NCI-H2081 (cell line): ENCODE measurements at places on chromosomes 3 and 15.

- no peak for DNase-seq
Observed at GRCh38 chr3:44363591-44363990, 25.0 kb downstream of the TCAIM start.

GRCh38 chr3:35519936-35520335 lies 119.4 kb upstream of the ARPP21 start:
- DNase-seq = no peak

- no peak for DNase-seq
Observed at GRCh38 chr3:8760091-8760490, 9.3 kb downstream of the OXTR start.

DNA sequence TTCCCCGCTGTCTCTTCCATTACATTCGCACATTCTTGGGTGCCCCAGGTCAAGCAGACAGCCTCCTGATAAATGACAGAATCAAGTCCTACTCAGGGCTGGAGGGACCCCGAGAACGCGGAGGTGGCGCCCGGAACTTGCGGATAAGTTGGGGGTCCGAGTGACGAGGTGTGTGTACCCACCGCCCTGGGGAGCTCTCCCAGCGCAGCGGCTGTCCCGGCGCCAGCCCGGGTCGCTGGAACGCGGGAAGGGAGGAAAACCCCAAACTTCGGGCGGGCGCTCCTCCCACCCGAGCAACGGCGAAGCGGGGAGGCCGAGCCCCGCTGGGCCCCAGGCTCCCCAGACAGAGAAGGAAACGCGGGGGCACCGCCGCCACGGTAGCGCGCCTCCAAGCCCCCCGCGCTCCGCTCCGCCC lies 550 bp downstream of the CLN6 start:
- DNase-seq = no peak

DNA sequence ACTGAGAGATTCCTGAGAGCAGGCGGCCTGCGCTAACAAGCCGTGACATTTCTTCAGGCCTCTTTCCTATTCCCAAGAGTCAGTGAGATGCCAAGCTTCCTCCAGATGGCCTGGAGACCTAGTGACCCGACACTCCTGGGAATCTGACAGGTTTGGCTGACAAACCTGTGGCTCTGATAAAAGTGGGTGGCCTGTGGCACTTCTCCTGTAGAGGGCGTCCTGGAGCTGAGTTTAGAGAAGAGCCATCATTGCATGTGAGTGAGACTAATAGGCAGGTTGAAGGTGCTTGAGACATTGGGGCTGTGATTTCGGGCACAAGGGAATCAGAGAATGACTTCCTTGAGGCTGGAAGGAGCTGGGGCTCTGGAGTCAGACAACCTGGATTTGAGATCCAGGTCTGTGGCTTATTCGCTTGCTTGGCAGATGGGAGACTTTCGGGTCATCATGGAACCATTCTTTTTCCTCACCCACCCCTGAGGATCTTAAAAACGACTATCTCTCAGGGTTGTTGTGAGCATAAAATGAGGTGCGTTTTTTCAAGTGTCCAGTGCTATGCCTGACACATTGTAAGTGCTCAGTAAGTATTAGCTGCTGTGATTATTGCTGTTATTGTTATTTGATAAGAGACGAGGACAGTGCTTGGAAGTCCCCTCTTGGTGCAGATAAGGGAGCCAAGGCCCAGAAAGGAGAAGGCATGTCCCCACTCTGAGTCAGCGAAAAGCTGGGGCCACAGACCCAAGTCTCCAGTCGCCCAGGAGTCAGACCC lies 77.2 kb downstream of the SCN10A start:
- DNase-seq = peak; percentile 1

GRCh38 chr15:94411846-94412245 lies 180.5 kb downstream of the MCTP2 start:
- DNase-seq = no peak

- peak; percentile 50 for DNase-seq
Observed at GRCh38 chr15:58951388-58952007, 18.0 kb upstream of the SLTM start.

- no peak for DNase-seq
Observed at GRCh38 chr3:180117381-180118163, 80.8 kb upstream of the PEX5L start.

GRCh38 chr3:4493941-4494894 lies 1.1 kb downstream of the ITPR1 start:
- DNase-seq = no peak

DNA sequence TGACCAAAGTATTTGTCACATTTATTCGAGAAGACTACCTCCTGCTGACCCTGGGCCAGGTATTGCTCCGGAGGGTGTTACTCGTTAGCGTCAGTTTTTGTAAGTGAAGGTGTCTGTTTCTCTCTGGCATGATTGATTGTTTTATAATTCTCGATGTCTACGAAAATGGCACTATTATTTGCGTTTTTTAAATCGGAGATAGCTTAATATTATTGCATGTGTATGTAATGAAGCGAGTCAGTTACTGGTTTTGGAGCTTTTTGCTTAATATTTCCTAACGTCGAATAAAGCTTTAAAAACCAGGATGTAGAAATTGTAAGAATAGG lies 439 bp downstream of the DZIP3 start:
- no peak for DNase-seq

GRCh38 chr3:177652556-177653291 lies 455.4 kb upstream of the TBL1XR1 start:
- no peak for DNase-seq
